T-helper 17 cell (primary cell): ENCODE measurements at places on chromosomes 6 and 20.

DNA sequence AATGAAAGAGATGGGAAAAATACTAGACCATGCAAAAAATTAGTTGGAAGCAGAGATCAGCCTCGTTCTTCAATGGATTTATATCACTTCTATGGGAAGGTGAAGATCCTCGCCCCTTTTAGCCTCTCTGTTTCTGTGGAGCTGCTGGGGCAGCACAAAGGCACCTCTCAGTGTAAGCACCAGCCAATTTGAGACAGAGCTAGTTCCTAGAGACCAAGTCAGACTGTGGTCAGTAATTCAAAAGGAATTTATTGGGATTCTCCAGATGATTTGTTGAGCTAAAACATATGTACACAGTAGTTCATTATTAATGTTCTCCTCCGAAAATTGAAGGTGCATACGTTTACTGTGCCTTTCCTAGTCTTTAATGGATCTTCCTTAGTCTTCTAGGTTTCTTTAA is 42.4 kb downstream of the SCGN start:
- DNase-seq: no peak

DNA sequence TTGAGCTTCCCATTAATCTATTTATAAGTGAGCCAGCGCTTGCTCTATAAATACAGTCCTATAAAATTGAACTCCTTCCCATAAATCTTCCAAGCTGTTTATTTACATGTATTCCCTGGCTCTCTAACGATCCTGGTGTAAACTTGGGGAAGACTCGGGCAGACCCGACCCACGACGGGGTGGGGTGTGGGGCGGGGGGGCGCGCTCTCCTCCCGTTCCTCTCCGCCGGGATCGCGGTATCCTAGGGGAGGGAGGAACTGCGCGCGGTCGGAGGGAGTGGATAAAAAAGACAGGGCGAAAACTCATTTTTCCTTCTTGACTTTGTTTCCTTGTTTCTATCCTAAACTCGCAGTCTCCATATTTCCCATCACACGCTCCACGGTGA is 31.1 kb downstream of the TFAP2B start:
- no peak for DNase-seq

- DNase-seq: no peak
These were observed 14.1 kb upstream of the CPNE5 start for GRCh38 chr6:36853325-36853724.

DNA sequence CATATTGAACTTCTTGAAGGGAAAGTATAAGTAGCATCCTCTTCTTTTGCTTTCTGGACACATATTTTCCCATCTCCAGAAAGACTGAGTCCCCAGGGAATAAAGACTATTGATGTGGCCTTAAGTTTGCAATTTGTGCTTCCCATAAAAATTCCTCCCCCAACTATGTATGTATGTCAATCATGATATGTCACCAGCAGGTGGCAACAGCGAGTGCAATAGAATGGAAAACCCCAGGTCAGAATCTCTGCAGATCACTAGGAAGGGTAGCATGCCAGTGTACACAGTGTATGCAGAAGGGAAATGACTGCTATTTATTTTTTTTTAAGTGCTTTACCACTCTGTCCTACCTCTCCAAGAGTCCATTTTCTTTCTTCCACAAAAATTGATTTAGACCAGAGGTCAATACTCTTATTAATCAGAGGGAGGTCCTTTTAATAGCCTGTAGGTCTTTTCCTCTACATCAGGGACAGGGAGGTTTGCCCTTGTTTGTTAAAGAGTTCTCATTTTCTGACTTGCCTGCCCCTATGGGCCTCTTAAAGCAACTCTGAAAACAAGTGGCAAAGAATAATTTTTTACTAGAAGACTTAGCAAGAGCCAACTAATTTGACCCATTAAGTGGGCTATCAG is 61.4 kb downstream of the BMP2 start:
- DNase-seq: no peak

GRCh38 chr6:106564476-106564875 is 64.8 kb downstream of the RTN4IP1 start:
- DNase-seq: no peak

- no peak for DNase-seq
These were observed 3.1 kb downstream of the FBXL4 start for GRCh38 chr6:98944598-98945081.

- peak; percentile 15 for DNase-seq
These were observed 690 bp downstream of the IFNGR1 start for GRCh38 chr6:137218473-137218916.

DNA sequence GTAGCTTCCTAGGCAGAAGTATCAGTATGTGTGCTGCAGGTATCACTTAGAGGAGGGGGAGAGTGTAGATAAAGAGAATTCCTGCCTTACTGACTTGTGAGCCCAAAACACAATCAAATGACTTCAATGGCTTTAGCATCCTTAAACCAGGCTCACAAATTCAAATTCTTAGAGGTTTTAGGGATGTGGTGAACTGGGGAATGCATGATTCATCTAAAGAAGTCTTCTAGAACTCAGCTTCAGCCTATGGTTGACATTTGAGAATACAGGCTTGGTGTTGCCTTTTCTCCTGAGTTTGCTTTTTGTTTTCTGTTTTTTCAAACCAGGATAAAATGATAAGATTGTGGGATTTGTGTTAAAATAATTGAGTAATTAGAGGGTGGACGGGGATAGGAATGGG is 14.4 kb downstream of the SNRPC start:
- DNase-seq: no peak

DNA sequence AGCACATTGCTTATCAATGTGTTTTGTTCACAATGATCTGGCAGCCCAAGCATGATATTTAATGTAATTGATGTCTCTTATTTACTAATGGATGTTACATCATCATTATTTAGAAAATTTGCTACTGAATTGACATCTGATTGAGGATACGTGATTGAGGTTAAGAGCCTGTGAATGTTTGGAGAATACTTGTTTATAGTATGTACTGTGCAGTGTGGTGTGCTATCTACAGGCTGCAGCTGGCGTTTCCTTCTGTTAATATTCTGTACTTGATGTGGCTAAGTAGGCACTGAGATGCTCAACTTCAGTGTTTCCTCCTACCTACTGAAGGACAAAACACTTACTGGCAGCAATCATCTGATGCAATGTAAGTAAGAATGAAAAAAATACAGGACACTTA is 709.6 kb upstream of the FLRT3 start:
- no peak for DNase-seq

- DNase-seq: no peak
These were observed 14.6 kb upstream of the CFAP206 start for GRCh38 chr6:87393026-87393622.

DNA sequence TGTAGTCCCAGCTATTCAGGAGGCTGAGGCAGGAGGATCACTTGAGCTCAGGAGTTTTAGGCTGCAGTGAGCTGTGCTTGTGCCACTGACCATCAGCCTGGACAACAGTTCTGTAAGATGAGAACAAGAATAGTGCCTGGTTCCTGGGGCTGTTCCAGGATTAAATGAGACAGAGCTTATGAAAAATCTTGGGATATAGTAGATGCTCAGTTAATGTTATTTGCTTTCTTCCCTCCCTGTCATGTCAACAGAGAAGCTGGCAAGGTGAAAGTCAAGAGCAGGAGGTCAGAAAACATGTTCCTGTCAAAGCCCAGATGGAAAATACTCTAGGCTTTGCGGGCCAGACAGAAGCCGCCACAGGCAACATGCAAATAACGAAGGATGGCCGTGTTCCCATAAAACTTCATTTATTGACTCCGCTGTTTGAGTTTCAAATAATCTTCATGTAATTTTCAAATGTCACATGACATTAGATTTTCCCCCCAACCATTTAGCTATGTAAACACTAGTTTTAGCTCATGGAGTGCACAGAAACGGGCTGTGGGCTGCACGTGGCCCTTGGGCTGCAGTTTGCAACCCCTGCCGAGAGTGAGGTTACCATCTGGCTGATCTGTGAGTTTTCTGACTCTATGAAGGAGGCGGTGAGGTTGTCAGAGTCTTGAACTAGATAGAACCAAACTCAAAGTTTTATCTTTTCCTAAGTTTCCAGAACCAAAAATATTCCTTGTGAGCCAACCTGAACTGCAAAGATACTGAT is 63.4 kb upstream of the PMEPA1 start:
- no peak for DNase-seq

GRCh38 chr6:121652726-121653623 is 217.5 kb downstream of the GJA1 start:
- DNase-seq: no peak

DNA sequence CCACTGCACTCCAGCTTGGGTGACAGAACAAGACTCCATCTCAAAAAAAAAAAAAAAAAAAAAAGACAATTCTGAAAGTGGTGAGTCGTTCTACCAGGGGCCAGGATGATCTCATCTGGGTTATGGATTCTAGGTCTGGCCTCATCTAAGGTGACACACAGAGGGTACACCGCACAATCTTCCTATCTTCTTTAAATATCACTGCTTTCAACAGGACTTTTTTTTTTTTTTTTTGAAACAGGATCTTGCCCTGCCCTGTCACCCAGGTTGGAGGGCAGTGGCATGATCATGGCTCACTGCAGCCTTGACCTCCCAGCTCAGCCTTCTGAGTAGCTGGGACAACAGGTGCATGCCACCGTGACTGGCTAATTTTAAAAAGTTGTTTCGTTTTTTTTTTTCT is 67.7 kb downstream of the SLC16A10 start:
- DNase-seq: no peak

- DNase-seq: no peak
These were observed 18.0 kb upstream of the HLA-A start for GRCh38 chr6:29924287-29924686.

DNA sequence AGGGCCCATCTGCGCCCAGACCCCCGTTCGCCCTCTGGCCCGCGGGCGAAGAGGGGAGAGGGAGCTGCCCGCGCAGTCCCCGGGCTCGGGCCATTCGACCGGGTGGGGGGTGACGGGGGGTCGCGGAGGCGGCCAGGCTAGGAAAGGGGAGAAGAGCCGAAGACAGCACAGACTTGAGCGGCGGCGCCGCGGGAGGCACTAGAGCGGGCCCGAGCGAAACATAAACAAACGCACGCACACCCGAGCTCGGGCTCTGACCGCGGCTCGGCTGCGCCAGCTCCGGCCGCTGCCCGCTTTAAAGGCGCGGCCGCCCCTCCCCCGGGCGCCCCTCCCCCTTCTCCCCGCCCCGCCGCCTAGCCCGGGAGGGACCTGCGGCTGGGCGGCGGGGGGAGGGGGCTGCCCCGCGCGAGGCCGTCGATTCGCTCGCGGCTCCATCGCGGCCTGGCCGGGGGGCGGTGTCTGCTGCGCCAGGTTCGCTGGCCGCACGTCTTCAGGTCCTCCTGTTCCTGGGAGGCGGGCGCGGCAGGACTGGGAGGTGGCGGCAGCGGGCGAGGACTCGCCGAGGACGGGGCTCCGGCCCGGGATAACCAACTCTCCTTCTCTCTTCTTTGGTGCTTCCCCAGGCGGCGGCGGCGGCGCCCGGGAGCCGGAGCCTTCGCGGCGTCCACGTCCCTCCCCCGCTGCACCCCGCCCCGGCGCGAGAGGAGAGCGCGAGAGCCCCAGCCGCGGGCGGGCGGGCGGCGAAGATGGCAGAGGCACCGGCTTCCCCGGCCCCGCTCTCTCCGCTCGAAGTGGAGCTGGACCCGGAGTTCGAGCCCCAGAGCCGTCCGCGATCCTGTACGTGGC is at the start of gene FOXO3:
FOXO3 (plus strand) TSS at position 455 of the 846 bp plus-strand sequence; CDS start at position 747, 292 bp downstream.
- DNase-seq: peak; percentile 70

GRCh38 chr6:17423026-17423425 is 29.6 kb downstream of the CAP2 start:
- no peak for DNase-seq

- no peak for DNase-seq
These were observed 43.8 kb downstream of the ARFGEF2 start for GRCh38 chr20:48965189-48965910.

GRCh38 chr20:63118303-63119120 is 97.4 kb downstream of the YTHDF1 start:
- DNase-seq: no peak

DNA sequence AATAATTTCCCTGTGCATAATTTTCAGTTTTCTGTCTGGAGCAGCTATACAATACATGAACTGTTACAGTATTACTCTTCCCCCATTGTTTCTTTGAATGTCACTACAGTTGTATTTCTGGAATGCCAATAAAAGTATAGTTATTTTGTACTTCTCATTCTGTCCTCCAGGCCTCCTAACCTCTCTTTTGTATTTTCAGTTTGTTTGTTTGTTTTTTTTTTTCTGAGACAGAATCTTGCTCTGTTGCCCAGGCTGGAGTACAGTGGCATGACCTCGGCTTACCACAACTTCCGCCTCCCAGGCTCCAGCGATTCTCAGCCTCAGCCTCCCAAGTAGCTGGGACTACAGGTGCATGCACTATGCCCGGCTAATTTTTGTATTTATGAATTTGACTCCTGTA is 16.8 kb upstream of the ARID1B start:
- no peak for DNase-seq

DNA sequence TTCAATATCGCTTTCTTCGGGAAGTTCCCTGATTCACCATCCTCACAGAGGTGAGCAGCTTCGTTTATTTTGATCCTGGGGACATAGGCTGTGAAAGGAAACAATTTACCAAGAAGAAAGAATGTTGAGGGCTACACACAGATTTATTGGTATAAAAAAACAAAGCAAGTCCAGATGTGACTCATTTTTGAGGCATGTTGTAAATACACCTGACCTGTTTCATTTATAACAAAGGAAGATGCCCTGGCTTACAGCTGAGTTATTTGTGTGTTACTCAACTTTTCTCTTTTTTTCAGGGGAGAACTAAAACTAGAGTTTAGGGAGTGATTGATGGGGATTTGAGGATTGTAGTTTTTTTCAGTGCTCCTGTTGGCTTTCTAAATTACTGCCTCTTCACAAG is 489.5 kb downstream of the CBLN4 start:
- no peak for DNase-seq

- peak; percentile 54 for DNase-seq
These were observed 22.5 kb downstream of the MOCS3 start for GRCh38 chr20:50980851-50981713.

DNA sequence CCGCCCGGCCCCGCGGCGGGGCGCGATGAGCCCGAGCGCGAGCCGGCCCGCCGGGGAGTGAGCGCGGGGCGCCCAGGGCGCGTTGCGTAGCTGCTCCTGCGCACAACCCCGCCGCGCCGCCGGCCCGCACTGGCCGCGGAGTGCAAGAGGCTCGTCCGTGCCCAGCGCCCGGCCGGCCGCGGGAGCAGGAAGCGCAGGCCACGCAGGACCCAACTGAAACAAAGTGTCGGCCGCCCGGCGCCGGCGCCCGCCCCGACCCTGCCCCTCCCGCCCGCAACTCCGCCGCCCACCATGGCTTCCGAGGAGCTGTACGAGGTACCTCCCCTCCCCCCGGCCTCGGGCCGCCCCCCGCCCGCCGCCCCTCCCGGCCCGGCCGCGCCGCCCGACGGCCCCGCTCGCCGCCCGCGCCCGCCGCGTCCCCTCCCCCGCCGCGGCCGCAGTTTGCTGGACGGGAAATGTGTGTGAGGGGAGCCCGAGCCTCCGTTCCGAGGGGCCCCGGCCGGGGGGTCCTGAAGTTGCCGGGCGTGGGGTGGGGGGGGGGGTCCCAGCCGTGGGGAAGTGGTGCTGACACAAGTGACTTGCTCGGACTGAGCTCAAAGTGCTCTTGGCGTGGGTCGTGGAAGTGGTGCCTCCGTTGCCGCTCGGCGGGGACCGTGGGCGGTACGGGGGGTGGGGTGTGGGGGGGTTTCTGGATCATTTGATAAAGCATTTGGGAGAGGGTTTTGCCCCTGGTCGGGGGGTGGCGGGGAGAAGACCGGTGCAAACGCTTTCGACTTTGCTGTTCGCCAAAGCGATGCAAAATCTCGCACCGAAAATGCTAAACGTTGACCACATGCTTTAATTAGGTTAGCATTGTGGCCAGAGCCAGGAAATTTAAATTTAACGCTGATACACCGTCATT is 539 bp downstream of the CDYL start:
- DNase-seq: no peak
